ENCODE measurements at places on chromosomes 12 and 14. TPM values are rescaled to one million over a fixed set of nuclear protein-coding genes. Genes with fewer than 3 reads are reported as not detected.

- H3K4me1 ChIP-seq: peaks cover 7% of the 10 kb centered on the region
- H3K27me3 ChIP-seq: peaks cover 9% of the 10 kb centered on the region
- no peak for DNase-seq
Measured at GRCh38 chr12:262817-263216, at the start of gene SLC6A13. TSS of gene SLC6A13 (minus strand) at chr12:262836. CDS start at chr12:260052, 2,784 bp downstream.

- no peak for DNase-seq
- no peaks in the 10 kb centered on the region for H3K4me1 ChIP-seq
- no peak overlapping the region for H3K27ac ChIP-seq
Measured at GRCh38 chr12:130680451-130680990, 35.6 kb downstream of the RIMBP2 start.

Gene RHOJ
- total RNA-seq: 11.1 TPM

GRCh38 chr14:23056145-23056955 lies 970 bp downstream of the CDH24 start:
- H3K27ac ChIP-seq: peak overlapping the region; percentile 6
- peak; percentile 31 for DNase-seq
- H3K36me3 ChIP-seq: no peaks in the 10 kb centered on the region
- H3K27me3 ChIP-seq: no peaks in the 10 kb centered on the region
- no peaks in the 10 kb centered on the region for H3K4me1 ChIP-seq

DNA sequence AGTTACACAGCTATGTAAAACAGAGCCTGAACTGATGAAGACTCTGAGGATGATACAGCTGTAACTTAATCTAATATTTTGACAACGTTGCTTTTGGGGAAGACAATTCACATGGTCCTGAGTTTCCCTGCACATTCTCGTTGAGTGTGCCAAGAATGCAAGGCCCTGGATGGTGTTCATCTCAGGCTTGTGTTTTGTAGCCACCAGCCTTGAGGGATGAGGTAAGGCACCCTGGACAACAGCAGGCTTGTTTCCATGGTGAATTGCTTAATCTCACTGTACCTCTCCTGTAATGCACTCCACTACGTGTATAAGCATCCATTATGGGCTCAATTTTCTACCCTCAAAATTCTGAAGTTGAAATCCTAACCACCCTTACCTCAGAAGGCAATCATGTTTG lies 2.1 kb downstream of the CATSPERB start:
- no peaks in the 10 kb centered on the region for H3K36me3 ChIP-seq
- no peak overlapping the region for H3K27ac ChIP-seq
- no peaks in the 10 kb centered on the region for H3K27me3 ChIP-seq
- DNase-seq: no peak

DNA sequence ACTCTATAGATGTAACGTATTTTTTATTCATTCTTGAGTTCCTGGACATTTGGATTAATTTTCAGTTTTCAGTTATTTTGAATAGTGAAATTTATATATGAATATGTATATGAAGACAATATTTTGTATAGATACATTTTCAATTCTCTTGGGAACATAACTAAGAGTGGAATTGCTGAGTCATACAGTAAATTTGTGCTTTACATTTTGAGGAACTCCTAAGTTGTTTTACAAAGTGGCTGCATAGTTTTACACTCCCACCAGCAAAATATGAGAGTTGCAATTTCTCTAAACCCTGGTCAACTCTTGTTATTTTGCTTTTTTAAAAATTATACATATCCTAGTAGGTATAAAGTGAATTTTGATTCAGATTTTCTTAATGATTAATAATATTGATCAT lies 1838.6 kb upstream of the SEL1L start:
- no peak overlapping the region for H3K27ac ChIP-seq
- no peaks in the 10 kb centered on the region for H3K36me3 ChIP-seq
- DNase-seq: no peak
- no peaks in the 10 kb centered on the region for H3K27me3 ChIP-seq

Gene CFAP54
- 0.87 TPM for total RNA-seq

- no peaks in the 10 kb centered on the region for H3K4me1 ChIP-seq
- no peaks in the 10 kb centered on the region for H3K36me3 ChIP-seq
- DNase-seq: no peak
- no peak overlapping the region for H3K27ac ChIP-seq
Measured at GRCh38 chr14:33542338-33543287, 408.3 kb downstream of the EGLN3 start.

DNA sequence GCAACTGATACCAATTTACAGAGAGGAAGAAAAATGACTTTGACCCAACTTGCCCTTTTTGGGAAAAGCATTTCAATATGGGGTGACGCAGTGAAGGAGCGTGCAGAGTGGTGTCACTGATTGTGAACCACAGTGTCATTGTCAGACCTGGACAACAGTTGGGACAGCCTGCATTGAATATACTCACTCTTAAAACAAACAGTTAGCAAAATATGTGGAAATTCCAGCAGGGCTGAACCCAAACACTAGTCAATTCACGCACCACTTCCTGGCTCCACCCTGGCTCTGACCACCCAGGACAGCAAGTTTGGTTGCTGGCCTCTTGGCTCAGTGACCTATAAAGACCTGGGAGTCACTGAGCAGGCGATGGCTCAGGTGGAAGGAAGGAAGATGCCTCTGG lies 61.3 kb downstream of the NOS1 start:
- H3K4me1 ChIP-seq: no peaks in the 10 kb centered on the region
- H3K36me3 ChIP-seq: no peaks in the 10 kb centered on the region
- no peaks in the 10 kb centered on the region for H3K27me3 ChIP-seq
- no peak overlapping the region for H3K4me3 ChIP-seq
- DNase-seq: no peak

Gene C12orf54
- total RNA-seq: 1.3 TPM

GRCh38 chr12:124916374-124917134 lies 2.1 kb upstream of the UBC start:
- peak; percentile 85 for DNase-seq
- H3K27me3 ChIP-seq: no peaks in the 10 kb centered on the region
- H3K4me3 ChIP-seq: peak overlapping the region; percentile 27
- H3K27ac ChIP-seq: peak overlapping the region; percentile 100
- peaks cover 57% of the 10 kb centered on the region for H3K4me1 ChIP-seq

Gene SERPINA3
- total RNA-seq: 85.0 TPM

Gene CSRP2
- total RNA-seq: 5.0 TPM

DNA sequence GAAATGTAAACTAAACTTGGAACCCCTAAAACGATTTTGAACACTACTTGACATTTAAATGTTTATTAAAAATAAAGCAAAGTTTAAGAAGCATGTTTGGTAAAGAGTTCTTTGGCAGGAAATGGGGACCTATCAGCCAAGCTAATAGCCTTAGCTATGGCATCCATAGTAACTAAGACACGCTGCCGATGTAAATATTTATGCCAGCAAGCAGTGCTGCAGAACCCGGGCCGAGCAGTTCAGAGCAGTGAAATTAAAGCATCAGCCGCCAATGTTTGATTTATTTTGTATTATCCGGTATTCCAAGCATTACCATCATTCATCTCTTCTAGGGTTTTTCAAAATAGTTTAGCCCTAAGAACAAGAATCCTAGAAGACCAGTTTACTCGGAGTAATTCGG lies 61.6 kb downstream of the PPP2R5C start:
- peaks cover 18% of the 10 kb centered on the region for H3K36me3 ChIP-seq
- H3K27me3 ChIP-seq: no peaks in the 10 kb centered on the region
- no peak overlapping the region for H3K27ac ChIP-seq
- H3K4me3 ChIP-seq: no peak overlapping the region

Gene SLC6A12
- 0.21 TPM for total RNA-seq

DNA sequence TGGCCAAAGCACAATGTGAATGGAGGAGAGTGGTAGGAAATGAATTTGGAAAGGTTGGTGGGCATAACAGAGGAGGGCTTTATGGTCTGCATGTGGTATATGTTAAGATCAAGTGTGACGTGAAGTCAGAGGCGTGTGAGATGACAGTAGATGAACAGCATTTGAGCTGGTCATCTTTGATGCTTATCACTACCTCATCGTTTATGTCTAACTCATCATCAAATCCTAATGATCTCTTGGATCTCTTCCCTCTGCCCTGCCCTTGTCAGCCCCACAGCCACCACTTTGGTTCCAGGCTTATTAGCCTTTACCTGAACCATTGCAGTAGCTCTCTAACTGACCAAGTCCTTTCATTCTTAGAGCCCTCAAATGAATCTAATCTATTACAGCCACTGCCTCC lies 132.5 kb downstream of the LLPH start:
- no peaks in the 10 kb centered on the region for H3K36me3 ChIP-seq
- DNase-seq: no peak
- no peaks in the 10 kb centered on the region for H3K27me3 ChIP-seq
- H3K27ac ChIP-seq: no peak overlapping the region
- H3K4me3 ChIP-seq: no peak overlapping the region
- H3K4me1 ChIP-seq: no peaks in the 10 kb centered on the region

DNA sequence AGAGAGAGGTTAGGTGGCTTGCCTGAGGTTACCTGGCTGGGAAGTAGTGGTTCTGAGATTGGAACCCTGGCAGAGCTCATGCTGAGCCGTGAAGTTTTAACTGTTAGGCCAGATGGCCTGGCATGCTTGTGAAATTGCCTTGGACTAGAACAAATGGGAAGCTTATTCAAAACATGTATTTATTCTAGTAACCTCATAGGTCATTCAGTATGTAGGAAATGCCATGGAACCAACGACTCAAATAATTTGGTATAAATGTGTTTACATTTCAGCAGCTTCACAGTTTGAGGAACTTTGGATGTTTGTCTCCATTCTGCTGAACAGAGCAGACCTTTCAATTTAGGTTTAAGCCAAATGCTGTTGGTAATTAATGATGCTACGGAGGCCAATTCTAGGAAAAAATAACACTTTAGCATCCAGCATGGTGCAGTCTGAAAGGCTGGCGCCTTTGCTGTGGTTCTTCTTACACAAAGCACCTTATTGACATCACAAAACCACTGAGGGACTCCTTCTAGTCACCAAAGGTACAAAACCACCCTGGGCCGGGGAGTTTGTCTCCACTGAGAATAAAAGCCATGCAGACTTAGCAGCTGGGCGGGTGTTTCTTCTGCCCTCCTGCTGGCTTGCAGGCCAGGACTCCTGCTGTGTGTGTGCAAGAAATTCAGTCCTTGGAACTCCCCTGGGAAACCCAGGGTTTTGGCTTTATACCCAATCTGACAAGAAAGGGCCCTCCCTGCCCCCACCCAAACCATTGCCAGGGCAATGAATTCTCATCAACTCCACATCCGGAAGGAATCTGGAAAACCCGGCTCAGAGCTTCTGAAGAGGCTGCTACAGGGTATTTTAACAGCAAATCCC lies 64.2 kb downstream of the ELK3 start:
- H3K4me3 ChIP-seq: no peak overlapping the region
- no peak for DNase-seq
- peak overlapping the region; percentile 25 for H3K27ac ChIP-seq

- H3K27ac ChIP-seq: peak overlapping the region; percentile 13
- H3K4me3 ChIP-seq: no peak overlapping the region
- H3K27me3 ChIP-seq: no peaks in the 10 kb centered on the region
Measured at GRCh38 chr12:75561921-75562320, 50.5 kb upstream of the KRR1 start.

GRCh38 chr12:101793401-101793800 lies 37.4 kb downstream of the GNPTAB start:
- no peak overlapping the region for H3K4me3 ChIP-seq
- DNase-seq: no peak
- no peaks in the 10 kb centered on the region for H3K4me1 ChIP-seq
- no peaks in the 10 kb centered on the region for H3K36me3 ChIP-seq
- H3K27me3 ChIP-seq: no peaks in the 10 kb centered on the region

Gene CMTM5
- total RNA-seq: 10.8 TPM

DNA sequence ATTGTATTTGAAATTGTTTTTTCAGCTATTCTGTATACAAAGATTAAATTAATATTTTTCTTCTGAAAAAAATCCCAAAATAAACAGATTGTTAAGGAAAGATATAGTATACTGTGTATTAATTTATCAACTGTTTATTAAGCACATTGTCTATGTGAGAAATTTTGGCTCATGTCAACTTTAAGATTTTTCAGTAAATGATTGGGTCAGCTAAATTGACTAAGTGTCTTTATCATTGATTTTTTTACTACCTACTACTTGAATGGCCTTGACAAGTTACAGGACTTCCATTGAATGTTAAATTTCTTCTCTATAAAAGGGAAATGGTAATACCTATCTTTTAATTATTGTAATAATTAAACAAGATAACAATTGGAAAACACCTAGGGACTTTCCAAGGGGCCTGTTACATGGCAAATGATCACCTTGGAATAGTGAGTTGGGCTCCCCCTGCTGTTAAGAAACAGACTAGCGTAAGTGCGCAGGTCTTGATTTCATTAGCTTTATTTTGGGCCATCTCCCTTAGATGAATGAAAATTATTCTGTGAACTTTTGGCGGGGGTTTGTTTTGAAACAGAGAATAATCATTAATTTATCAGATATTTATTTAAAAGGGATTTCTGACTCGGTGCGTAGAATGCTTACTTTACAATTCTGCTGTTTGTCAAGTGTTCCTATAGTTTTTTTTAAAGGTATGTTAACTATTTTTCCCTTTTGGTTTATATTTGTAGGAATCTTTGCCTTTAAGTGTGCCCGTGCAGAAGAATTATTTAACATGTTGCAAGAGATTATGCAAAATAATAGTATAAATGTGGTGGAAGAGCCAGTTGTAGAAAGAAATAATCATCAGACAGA lies 14.5 kb upstream of the CCT2 start:
- no peaks in the 10 kb centered on the region for H3K27me3 ChIP-seq
- no peak overlapping the region for H3K27ac ChIP-seq
- DNase-seq: peak; percentile 23
- H3K4me1 ChIP-seq: no peaks in the 10 kb centered on the region
- H3K4me3 ChIP-seq: no peak overlapping the region
- H3K36me3 ChIP-seq: no peaks in the 10 kb centered on the region

DNA sequence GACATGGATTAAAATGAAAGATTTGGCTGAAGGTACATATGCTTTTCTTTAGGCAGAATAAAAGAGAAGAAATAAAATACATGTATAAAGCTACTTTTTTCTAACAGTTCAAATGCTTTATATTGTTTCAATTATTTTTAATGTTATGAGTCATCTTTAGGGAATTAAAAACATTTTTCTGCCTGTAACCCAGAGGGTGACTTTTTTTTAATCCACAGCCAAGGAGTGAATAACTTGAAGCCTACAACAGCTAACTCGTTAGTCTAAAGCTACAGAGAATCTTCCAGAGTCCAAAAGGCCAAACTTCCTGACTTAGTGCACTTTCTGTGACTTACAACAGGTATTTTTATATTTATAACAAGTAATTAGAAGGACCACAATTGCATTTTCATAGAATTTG lies 151.6 kb downstream of the SEC23A start:
- peak overlapping the region; percentile 65 for H3K27ac ChIP-seq
- no peak for DNase-seq
- H3K27me3 ChIP-seq: no peaks in the 10 kb centered on the region
- H3K4me1 ChIP-seq: no peaks in the 10 kb centered on the region
- H3K36me3 ChIP-seq: no peaks in the 10 kb centered on the region

- H3K27me3 ChIP-seq: no peaks in the 10 kb centered on the region
- no peak for DNase-seq
- H3K36me3 ChIP-seq: no peaks in the 10 kb centered on the region
- no peak overlapping the region for H3K27ac ChIP-seq
- H3K4me1 ChIP-seq: no peaks in the 10 kb centered on the region
Measured at GRCh38 chr14:33408291-33408690, 469.6 kb downstream of the NPAS3 start.
